ENCODE measurements at places on chromosomes 16 and 17.

GRCh38 chr16:17459903-17460521 is 10.7 kb downstream of the XYLT1 start:
- peak; percentile 21 for DNase-seq

- peak; percentile 26 for DNase-seq
Observed at GRCh38 chr17:57714665-57715180, 30.4 kb downstream of the CCDC182 start.

DNA sequence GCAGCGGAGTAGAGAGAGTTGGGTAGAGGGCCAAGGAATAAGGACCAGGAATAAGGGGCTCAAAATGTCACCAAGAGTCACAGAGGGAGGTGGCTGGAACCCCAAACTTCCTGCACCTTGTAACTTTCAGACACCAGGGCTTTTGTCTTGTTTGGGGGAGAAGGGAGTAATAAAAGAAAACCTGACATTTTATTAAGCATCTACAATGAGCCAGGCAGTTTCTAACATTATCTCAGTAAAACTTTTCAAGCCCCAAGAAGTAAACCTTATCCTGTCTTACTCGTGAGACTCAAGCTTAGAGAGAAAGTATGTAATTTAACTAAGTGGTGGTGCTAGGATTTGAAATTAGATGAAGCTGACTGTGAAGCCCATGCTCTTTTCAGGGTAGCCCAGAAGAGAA is 848 bp upstream of the MTMR4 start:
- no peak for DNase-seq

DNA sequence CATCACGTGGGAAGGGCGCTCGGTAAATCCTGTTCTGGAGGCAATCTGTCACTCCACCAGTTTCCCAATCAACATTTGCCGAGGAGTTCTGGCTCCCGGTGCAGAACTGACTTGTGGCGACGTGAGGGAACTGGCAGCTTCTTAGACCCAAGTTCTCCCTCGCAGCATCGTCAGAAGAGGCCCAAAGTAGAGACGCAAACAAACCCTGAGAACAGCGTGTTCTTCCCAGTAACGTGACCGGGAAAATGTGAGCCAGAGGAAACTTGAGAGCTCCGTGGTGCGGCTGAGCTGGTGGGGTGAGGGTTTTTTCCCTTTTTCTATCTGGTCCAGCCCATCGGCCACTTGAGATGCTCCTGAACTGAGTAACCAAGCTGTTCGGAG is 158.9 kb upstream of the CACNG5 start:
- DNase-seq, result no peak

GRCh38 chr16:30054959-30055553 is 10.5 kb upstream of the ALDOA start:
- peak; percentile 32 for DNase-seq

- no peak for DNase-seq
Observed at GRCh38 chr17:300881-301280, 51.7 kb downstream of the RPH3AL start.

DNA sequence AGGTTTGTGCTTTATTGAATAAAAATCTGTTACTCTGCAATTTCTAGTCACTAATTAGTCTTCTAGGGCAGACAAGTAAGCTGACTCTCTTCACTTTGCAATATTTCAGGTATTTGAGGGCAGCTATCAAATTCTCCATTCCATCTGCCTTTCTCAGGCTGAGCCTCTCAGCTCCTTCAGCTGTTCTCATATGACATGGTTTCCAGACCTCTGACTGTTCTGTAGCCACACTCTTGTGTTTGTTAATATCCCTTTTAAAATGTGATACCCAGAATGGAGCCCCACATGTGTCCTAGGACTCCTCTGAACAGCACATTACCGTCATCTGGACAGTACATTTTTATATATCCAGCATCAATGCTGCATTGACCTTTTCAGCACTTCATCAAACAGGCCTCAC is 46.1 kb upstream of the MTMR4 start:
- DNase-seq, result no peak

- DNase-seq, result no peak
Observed at GRCh38 chr17:48429156-48429555, 858 bp downstream of the SKAP1 start.

GRCh38 chr17:48228720-48229119 is 121.2 kb downstream of the SNX11 start:
- no peak for DNase-seq

DNA sequence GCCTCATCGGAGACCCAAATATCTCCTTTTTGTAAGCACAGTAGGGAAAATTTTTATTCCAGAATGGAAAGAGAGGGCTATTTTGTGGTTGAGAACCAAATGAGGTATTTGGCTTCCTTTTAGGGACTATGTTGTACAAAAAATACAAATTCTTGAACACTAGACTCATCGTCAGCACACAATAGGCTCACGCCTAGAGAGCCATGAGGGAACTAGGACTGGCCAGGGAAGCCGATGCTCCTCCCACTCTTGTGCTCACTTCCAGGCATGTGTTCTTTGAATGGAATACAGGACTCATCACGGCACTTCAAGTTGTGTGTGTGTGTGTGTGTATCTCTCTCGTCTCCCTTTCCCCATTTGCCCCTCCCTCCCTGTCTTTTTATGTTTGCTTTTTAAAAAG is 17.8 kb upstream of the BLMH start:
- DNase-seq, result peak; percentile 50

DNA sequence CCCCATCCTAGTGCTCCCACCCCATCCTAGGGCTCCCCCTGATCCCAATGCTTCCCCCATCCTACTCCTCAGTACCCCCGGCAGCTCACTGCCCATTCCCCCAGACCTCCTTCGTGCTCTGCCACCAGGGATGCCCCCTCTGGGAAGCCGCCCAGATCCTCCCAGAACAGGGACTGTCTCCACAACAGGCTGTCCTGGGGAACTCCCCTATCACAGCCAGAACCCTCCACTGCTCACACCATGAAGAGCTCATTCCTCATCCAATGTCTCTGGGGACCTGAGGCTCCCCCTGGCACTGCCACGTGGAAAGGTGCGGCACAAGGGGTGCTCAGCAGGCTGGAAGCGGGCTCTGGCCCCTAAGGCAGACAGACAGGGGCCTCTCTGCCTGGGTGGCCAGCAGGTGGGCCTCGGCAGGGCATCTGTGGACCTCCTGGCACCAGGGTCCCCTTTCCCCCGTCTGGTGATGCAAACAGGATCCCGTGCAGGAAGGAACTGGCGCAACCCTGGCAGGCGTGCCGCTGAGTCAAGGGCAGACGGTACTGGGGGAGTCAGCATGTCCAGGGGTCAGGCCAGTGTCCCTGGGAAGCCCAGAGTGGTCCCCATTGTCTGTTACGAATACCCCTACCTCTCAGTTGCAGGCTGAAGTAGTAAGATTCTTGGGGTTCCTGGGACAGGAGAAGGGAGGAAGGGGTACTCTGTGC is 14.8 kb upstream of the PVALEF start:
- DNase-seq, result no peak

- no peak for DNase-seq
Observed at GRCh38 chr17:57578608-57579225, 166.4 kb downstream of the CCDC182 start.

GRCh38 chr16:81140930-81141780 is 45.0 kb upstream of the GCSH start:
- DNase-seq, result no peak

DNA sequence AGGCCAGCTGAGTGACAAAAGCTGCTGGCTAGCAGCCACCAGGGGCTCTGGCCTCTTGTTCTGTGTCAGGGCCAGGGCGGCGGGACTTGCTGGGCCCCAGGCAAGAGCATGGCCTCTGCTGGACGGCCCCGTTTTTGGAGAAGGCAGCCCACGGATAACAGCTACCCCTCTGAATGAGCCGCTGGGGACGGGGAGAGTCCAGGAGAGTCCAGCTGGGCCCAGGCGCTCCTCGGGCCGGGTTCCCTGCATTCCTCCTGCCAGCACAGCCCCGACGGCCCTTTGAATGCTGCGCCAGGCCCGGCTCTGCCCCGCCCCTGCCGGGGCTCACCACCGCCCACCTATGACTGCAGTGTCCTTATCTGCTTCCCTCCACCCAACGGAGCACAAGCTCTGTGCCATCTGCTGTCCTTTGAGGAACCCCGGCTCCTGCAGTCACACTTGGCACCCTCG is 33.4 kb downstream of the SLC7A5 start:
- DNase-seq, result no peak

DNA sequence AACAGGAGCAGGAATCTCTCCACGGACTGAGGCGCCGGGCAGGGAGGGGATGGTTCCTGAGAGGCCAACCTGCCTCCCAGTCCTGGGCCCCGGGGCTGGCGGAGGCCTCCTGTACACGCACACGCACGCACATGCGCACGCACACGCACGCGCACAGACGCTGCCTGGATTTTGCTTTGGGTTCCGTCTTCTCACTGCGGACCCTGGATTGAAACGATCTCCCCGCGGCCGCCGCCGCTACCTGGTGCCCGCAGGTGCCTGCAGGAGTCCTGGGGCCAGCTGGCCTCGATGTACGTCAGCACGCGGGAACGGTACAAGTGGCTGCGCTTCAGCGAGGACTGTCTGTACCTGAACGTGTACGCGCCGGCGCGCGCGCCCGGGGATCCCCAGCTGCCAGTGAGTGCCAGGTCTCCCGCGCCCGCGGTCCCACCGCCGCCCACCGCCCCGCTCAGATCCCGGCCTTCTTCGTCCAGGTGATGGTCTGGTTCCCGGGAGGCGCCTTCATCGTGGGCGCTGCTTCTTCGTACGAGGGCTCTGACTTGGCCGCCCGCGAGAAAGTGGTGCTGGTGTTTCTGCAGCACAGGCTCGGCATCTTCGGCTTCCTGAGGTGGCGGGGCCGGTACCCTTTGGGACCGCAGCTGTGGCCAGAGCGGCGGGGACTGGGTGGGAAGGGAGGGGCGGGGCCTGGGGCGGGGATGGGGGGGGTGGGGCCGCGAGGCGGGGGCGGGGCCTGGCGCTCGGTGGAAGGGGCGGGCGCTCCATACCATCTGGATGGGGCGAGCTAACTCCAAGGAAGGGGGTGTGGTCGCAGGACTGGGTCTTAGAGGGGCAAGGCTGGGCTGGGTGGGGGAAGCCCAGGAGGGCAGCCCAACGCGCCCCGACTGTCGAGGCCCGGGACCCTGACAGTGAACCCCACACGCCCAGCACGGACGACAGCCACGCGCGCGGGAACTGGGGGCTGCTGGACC is 12.3 kb downstream of the CES4A start:
- no peak for DNase-seq

- DNase-seq, result no peak
Observed at GRCh38 chr17:64778240-64779097, 116.4 kb upstream of the SMURF2 start.

GRCh38 chr17:30388321-30389179 is 9.8 kb downstream of the CPD start:
- no peak for DNase-seq

DNA sequence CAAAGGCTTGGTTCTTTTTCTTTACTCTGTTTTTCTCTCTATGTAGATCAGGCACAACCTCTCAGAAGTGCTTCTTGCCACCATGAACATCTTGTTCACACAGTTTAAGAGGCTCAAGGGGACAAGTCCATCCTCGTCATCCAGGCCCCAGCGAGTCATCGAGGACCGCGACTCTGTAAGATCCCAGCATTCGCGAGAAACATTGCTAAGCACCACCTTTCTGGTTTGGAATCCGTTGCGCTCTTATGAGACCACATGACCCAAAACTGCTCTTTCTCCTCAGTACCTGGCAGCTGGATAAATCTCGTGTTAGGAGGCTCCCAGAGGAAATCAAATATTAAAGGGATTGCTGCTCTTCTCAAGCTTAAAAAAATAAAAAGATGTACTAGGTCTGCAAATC is 23.3 kb upstream of the SLC12A3 start:
- DNase-seq, result no peak

GRCh38 chr17:51391982-51392654 is 131.8 kb downstream of the UTP18 start:
- peak; percentile 7 for DNase-seq

- no peak for DNase-seq
Observed at GRCh38 chr17:79645777-79646088, 34.9 kb upstream of the RBFOX3 start.

GRCh38 chr17:29722411-29723198 is 99.9 kb upstream of the CORO6 start:
- no peak for DNase-seq

- DNase-seq, result no peak
Observed at GRCh38 chr17:30207655-30208054, 27.8 kb downstream of the SLC6A4 start.

GRCh38 chr17:7626307-7626706 is 1.3 kb downstream of the SAT2 start:
- DNase-seq, result no peak

DNA sequence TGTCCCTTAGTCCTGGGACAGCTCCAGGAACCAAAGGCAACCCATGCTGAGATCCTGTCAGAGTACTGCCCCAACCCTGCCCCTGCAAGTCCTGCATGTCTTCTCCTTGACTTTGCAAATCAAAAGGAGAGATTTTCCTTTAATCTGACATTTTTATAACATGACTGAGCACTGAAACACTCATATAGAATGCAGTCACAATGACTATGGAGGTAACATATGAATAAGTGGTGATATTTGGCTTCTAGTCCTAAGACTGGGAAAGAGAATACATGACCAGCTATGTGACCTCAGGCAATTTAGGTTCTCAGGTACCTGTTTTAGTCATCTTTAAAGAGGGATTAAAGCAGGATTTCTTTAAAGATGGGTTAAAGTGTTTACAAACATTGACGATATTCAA is 941.6 kb upstream of the CDH8 start:
- no peak for DNase-seq

DNA sequence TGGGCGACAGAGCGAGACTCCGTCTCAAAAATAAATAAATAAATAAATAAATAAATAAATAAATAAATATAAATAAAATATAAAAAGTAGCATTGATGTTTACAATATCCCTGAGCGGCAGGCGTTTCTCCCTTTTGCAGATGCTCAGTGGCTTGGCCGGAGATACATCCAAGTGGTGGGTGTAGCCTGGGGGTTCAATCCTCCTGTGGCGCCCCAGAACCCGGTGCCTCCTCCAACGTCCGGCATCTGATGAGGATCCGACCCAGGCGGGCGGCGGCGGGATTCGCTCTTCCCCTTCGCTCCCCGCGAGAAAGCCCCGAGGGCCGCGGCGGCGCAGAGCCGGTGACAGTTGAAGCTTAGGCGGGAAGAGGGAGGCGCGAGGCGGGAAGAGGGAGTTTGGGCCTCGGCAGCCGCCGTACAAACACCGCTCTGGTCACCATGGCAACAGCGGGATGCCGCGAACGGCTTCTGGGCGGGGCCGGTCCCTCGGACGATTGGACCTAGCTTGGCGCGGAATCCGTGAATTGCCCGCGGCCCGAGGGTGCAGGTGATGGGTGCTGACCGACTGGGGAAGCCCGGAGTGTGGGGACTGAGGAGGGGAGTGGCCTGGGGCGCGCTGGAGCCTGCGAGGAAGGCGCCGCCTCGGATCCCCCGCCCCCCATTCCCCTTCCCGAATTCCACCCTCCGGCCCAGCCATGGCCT is 12.7 kb upstream of the ALDOA start:
- peak; percentile 94 for DNase-seq

- peak; percentile 62 for DNase-seq
Observed at GRCh38 chr16:57994778-57995177, 5.7 kb downstream of the ZNF319 start.

GRCh38 chr17:45318561-45319230 is 1.9 kb upstream of the MAP3K14 start:
- peak; percentile 65 for DNase-seq

GRCh38 chr16:81891736-81892364 is 112.8 kb downstream of the PLCG2 start:
- DNase-seq, result peak; percentile 50
